Hepatic stellate cell (primary cell): ENCODE measurements at places on chromosomes 6 and 20.
A peak's percentile ranks its signal among the peaks of the same experiment; 100 is the strongest.

DNA sequence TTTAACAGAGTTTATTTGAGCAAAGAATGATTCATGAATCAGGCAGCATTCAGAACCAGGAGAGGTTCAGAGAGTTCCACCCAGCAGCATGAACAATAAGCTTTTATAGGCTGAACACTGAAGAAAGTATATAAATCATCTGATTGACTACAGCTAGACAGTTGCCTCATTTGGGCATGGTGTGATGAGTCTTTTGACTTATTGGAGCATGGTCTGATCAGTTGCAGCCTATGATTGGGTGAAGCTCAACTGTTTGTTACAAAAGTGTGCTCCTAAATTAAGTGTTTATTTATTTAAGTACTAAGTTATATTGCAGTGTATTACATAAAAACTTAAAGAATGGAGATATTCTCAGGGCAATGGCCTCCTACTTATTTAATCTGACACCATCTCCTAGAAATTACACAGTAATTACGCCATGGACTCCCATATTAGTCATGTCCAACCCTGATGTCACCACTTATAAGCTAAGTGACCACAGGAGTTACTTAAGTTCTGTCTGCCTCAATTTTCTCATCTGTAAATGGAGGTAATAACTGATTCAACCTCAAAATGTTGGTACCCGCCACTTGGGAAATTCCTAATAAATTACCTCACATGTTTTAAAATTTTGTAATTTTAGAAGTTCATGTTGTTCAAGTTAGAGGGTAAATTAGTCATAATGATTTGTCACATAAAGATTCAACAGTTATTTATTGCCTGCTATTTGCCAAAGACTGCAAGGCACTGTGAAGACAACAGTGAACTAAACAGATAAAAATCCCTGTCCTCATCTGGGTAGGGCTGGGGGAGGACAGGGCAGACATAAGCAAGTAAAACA is 15.2 kb upstream of the ROS1 start:
- peak; percentile 18 for DNase-seq

- DNase-seq: no peak
Measured at GRCh38 chr6:132571774-132572173, 1.7 kb downstream of the TAAR6 start.

GRCh38 chr20:59001449-59002171 is 5.4 kb downstream of the CTSZ start:
- DNase-seq: no peak

GRCh38 chr20:57498425-57499400 is 26.2 kb downstream of the CTCFL start:
- no peak for DNase-seq

- DNase-seq: no peak
Measured at GRCh38 chr6:35984701-35985100, 39.7 kb downstream of the SLC26A8 start.

DNA sequence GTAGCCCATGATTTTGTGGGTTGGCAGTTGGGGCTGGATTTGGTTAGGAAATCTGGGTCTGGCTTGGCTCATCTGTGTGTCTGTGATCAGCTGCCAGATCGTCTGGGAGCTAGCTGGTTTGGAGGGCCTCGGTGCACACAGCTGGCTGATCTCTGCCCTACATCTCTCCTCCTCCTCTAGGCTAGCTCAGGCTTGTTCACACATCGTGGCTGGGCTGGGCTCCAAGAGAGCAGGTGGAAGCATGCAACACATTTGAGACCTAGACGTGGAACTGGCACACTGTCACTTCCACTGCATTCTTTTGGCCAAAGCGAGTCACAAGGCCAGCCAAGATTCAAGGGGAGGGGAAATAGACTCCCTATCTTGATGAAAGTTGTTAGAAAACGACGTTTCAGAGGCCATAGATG is 15.9 kb downstream of the NDUFAF5 start:
- DNase-seq: peak; percentile 26

GRCh38 chr6:30684386-30685156 is 1.9 kb downstream of the PPP1R18 start:
- peak; percentile 53 for DNase-seq

- DNase-seq: no peak
Measured at GRCh38 chr6:170368544-170368943, 62.0 kb downstream of the FAM120B start.

- DNase-seq: no peak
Measured at GRCh38 chr6:164477101-164477500, 832.3 kb downstream of the C6orf118 start.

- peak; percentile 91 for DNase-seq
Measured at GRCh38 chr20:50172347-50173013, 18.1 kb upstream of the CEBPB start.

DNA sequence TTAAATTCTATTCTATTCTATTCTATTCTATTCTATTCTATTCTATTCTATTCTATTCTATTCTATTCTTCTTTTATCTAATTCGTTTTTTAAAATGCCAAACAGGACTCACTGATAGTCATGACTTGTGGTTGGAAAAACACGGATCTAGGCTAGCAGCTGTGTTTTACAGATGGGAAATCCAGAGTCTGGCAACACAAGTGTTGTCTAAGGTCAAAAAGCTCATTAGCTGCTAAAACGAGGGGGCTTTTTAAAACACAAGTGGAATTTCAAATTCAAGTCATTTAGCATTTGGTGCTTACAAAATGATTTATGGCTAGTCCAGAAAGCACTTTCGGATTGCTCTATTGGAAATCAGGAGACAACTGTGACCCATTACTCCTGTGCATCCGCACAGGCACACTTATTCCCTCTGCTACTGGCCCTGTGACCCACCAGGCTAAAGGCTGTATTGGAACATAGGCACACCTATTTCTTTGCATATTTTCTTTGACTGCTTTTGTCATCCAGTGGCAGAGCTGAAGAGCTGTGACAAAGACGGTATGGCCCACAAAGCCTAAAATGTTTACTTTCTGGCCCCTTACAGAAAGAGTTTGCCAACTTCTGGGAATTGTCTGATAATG is 17.8 kb upstream of the MLIP start:
- no peak for DNase-seq

DNA sequence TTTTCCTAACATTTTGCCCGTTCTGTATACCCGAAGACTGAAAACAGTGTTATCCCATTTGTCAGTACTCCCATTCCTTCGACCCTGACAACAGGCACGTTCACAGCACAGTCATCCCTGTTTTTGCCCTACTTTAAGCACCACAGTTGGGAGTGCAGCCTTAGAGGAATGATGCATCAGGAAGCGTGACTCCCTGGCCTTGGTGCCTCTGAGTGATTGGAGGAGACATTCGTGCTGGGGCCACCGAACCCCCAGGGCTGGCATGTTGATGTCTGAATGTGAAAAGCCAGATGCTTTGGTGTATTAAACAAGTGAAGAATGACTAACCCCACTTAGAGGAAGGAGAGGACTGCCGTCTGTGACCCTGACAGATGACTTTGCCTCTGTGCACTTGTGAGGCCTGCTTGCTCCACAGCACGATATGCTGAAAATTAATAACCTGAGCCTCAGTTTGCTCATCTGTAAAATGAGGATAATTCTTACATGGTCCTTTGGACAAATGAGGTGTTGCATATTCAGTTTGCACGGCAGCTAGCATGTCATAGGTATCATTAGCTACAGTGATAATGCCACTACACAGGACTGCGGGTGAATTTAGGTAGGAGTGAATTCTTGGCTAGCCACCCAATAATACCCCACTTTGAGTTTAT is 36.0 kb downstream of the STK35 start:
- peak; percentile 89 for DNase-seq

DNA sequence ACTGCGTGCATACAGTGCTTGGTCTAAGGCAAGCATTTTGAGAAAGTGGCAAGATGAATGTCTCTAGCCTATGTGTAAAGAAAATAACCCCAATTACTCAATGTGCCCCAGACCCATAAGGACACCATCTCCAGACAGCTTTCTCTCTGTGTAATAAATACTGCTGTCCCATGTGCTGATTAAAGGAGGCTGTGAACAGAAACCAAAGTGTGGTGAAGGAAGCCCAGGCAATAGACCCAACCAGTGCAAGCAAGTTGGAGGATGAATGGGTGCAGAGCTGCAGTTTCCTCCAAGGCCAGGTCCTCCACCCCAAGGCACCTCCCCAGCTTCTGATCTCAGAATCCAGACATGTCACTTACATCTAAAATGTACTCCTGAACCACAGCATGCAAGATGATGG is 60.6 kb downstream of the TRAM2 start:
- no peak for DNase-seq

DNA sequence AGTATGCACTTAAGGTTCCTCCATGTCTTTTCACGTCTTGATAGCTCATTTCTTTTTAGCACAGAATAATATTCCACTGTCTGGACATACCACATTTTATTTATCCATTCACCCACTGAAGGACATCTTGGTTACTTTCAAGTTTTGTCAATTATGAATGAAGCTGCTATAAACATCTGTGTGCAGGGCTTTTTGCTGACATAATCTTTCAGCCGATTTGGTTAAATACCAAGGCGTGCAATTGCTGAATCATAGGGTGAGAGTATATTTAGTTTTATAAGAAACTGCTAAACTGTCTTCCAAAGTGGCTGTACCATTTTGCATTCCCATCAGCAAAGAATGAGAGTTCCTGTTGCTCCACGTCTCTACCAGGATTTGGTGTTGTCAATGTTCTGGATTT is 44.9 kb upstream of the PHACTR2 start:
- DNase-seq: no peak

DNA sequence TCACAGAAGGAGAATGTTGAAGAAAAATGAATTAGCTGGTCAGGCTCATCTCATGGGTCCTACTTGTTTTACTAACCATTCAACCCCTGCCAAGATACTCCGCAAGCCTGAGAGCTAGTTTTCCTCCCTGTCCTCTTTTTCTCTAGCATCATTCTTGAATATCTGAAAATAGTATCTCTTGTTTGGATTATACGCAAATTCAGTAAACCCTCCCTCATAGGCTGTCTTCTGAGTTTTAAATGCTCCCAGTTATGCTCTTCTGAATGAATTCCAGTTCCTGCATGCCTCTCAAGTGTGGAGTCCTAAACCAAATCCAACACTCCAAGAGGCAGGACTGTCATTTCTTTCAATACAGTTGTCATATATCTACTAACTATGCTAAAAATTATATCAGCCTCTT is 99.6 kb downstream of the COL21A1 start:
- DNase-seq: no peak

DNA sequence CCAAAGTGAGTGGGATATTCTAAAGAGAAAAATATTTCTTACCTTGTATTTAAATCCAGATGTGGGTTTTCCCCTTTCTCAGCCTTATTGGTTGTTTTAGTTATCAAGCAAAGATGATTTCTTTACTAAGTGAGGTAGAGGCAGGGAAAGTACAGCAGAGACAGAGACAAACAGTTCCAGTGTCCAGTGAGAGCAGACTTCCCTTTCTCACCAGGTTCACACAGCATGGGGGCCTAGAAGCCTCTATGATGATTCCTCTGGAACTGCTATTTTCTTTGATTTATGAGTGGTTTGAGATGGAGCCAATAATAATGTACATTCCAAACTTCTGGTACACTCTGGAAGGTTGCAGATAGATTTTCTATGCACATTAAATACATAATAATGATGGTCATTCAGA is 234.0 kb upstream of the MARCKS start:
- DNase-seq: no peak

GRCh38 chr6:90190752-90191395 is 105.8 kb downstream of the BACH2 start:
- no peak for DNase-seq
